T-helper 2 cell (primary cell): ENCODE measurements at places on chromosomes 12 and 14.

DNA sequence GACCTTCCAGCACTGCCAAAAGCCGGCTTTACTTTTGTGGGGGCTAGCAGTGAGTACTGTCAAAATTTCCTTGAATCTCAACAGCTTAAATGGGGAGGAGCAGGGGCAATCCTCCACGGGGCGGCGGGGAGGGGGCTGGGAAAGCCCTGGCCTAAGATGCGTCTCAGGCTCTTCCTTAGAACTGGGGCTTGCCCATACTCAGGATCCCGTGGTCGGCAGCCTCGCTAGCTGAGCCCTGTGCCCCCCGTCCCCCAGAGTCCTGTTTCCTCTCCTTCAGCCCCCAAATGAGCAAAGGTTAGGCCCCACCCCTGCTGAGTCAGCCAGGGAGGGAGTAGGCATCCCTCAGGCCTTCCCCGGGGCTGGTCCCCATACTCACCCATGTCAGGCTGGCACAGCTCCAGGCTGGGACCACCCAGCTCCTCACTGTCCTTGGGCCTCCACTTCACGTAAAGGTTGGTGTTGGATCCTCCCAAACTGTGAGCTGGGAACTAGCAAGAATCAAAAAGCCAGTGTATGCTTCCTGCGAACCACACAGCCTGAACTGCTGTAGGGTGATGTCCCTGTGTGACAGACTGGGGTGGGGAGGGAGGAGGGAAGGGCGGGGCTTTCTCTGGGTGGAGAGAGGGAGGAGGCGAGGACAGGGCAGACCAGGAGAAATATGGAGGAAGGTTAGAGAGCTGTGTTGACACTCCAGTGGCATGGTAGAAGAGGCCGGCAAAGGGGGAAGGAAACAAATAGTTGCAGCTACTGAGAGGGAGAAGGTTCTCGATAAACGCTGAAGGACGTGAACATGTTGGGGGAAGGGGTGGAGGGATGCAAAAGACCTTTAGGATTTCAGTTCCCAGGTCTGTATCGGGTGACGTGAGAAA, 5.9 kb upstream of the BAZ2A start:
- DNase-seq, result peak; percentile 79

DNA sequence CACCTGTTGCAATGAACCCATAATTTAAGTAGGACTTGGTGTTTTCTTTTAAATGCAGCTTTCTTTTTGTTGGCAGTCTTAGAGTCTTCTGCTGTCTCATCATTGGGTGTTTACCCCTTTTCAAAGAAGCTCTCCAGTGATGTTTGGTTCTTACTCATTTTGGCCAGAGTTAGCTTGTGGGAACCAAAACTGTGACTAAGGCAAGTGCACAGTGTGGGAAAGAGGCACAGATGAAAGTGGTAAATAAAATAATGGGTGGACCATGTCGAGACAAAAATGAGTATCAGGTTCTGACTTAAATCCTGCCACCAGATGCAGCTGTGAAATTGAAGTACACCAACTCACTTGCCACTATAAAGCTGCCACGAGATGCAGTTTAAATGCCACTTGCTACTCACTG, 615.4 kb upstream of the MIS18BP1 start:
- DNase-seq, result no peak

DNA sequence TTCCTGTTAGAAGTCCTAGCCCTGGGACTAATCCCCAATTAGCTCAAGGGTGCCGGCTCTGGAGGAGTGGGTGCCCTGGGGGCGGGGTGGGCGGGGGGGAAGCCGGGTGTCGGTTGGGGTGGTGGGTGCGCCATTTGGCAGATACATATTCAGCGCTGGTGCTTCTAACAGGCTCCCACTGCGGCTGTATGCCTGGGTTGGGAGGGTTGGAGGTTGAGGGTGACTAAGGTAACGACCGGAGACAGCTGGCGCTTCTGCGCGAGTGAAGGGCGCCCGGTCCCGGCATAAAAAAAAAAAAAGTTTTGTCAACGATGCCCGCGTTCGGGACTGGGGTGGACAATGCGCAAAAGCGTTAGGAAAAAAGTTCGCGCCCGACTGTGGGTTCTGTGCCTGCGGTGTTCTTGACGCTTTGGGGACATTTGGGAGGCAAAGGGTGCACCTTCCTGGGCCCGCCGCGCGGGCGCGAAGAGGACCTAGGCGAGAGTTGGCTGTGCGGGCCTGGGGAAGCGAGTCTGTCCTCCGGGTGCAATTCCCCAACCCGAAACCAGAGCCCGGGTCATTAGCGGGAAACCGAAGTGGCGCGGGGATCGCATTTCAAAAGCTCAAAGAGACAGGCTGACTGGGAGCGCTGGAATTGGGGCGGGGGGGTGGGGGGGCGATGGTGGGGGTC, 19.2 kb downstream of the TBX3 start:
- DNase-seq, result no peak

GRCh38 chr14:69812711-69813110, 15.7 kb upstream of the SLC10A1 start:
- DNase-seq, result no peak

DNA sequence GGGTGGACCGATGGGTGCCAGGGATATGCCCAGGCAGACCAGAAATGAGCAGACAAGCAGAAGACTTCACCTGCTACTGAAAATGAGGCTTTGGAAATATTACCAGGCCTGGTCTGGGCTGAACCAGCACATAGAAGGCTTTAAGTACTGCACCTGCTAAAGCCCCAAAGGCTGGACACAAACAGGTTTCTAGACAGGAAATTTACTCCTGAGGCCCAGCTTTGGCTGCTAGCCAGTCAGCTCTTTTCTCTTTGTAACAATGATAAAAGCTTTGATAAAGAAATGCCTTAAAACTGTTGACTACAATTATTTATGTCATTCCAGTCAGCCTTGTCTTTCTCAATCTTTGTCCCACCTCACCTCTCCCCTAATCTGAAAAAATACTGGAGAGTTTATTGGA, 228.9 kb upstream of the EGLN3 start:
- DNase-seq, result no peak

GRCh38 chr12:44874981-44875416, 1.1 kb downstream of the NELL2 start:
- peak; percentile 9 for DNase-seq

DNA sequence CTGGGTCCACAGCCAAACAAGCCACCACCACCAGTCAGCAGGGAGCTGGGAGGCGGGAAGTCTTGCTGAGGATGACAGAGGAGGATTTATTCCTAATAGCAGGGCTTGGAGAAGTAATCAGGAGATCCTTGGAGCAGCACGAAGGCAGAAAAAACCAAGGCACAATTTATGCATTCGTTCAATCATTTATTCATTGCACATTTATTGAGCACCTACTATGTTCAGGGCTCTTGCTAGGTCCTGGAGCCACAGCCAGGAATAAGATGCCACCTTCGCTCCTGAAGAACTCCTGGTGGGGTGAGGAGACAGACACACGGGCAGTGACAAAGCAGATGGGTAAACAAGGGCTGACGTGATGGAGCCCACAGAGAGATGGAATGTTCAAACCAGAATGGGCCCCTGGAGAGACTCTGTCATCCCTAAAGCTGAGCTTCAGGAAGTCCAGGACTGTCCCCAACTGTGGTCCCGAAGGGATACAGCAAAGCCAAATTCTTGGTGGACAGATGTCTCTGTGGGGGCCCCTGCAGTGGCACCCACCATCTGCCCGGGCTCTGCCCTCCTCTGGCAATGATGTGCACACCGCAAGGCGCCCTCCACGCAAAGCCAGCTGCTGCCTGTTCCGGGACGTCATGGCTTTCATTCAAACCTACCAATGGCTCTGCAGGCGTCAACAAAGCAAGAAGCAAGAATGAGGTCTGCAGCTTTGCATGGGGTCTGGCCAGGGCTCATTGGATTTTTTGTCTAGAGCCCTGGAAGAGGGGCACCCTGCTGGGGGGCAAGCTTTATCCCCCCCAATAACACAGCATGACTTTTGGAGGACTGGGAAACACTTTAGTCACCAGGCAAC, 3.0 kb upstream of the TESC start:
- DNase-seq, result no peak

GRCh38 chr14:101247842-101248725, 313.2 kb upstream of the DIO3 start:
- no peak for DNase-seq

DNA sequence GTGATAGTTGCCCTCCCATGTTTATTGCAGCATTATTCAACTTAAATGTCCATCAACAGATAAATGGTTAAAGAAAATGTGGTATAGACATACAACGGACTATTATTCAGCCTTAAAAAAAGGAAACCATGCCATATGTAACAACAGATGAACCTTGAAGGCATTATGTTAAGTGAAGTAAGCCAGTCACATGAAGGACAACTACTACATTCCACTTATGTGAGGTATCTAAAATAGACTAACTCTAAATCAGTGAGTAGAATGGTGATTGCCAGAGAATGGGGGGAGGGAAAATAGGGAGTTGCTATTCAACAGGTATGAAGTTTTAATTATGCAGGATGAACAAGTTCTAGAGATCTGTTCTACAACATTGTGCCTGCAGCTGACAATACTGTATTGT, 10.1 kb downstream of the PCNX4 start:
- no peak for DNase-seq

DNA sequence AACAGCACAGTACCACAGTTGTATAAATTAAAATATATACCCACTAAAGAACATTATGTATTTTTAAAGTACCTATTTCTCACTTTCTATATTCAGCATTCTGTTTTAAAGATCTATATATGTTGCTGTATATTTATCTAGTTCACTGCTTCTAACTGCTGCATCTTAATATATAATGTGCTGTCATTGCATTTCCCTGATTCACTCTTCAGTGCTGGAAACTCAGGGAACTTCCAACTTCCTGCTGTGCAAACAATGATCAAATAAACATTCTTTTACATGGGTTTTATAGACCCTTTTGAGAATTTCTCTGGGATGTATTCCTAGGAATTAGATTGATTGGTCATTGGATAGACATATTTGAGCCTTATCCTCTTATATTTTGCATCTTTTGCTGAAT, 379.1 kb downstream of the APAF1 start:
- no peak for DNase-seq

- no peak for DNase-seq
Measured at GRCh38 chr14:30214014-30214413, 286.4 kb upstream of the PRKD1 start.

DNA sequence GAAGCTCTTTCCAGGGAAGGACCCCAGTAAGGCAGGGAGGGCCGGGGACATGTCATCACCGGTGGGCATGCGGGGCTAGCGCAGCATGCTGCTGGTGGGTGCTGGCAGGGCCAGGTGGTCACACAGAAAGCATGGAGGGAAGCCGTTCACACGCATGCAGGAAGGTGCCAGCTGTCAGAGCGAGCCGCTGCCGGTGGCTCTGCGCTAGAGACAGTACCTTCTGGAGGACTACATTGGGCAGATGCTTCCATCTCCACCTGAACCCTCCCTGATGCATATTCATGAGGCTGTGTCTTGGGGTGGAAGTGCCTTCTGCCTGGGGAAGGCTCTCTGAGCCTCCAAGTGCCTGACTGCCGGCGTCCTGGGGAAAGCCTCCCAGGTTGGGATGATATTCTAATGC, 203.8 kb downstream of the CALM1 start:
- no peak for DNase-seq

DNA sequence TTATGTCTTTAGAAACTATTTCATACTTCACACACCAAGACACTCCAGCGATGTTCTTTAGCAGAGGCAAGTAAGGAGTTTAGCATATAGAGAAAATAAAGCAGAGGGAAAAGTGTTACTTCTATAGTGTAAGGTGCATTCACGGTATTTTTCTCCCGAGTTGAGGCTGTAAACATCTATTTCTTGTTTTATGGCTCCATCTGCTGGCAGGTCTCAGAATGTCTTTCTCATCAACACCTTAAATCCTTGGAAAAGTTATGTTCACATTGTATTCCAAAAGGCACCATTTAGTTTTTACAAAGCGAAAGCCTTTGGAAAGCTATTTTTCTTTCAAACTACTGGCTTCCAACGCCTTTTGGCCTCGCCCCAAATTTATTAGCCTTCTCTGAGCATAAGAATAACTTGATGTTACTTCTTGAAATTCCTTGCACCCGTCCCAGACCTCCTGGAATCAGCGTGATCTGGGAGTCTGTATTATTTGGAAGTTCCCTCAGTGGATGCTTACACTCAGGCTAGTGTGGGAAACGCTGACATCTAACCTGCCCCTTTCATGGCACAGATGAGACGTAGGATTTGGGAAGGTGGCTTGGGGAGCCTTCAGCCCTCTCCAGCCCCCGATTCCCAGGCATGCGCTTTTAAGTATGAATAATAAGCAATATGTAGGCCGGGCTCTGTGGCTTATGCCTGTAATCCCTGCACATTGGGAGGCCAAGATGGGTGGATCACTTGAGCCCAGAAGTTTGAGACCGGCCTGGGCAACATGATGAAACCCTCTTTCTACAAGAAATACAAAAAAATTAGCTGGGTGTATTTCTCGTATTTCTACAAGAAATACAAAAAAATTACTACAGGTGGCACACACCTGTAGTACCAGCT, 1.9 kb upstream of the PIWIL1 start:
- no peak for DNase-seq

DNA sequence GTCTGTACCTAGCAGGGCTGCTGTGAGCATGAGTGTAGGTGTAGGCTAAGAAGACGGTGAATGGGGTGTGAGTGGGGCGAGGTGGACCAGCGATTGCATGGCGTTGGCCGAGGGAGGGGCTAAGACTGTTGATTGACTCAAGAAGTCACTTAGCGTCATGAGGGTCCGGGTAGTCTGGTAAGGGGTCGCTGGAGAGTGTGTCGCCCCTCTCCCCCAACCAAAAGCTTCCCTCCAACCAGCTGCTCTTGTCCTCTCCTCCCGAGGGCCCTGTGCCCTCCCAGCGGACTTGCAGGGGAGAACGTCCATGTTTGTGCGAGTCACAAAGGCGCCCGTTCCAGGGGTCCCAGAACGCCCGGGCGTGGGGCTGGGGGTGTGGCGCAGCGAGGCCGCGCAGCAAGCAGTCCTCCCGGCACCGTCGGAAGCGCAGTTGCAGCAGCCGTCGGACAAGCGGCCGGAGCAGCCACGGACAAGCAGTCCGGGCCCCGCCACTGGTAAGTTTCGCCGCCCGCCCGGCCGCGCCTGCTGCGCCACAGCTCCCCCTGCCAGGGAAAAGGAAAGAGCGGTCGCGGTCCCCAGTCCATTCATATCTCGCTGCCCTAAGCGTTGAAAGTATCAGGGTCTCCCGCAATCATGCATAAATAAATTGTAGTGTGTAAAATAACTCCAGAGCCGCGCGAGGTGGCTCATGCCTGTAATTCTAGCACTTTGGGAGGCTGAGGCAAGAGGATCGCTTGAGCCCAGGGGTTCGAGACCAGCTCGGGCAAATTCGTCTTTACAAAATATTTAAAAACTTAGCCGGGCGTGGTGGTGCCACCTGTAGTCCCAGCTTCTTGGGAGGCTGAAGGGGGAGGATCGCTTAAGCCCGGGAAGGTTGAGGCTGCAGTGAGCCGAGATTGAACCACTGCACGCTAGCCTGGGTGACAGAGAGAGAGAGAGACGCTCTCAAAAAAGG, at the start of gene CCDC63:
TSS of gene CCDC63 (plus strand) at position 373 of the 952 bp plus-strand sequence. CDS start 5,968 bp downstream, outside the sequence.
- no peak for DNase-seq

- no peak for DNase-seq
Measured at GRCh38 chr12:94057262-94058151, 90.9 kb upstream of the PLXNC1 start.

- no peak for DNase-seq
Measured at GRCh38 chr12:115492553-115492952, 784.9 kb downstream of the MED13L start.
